ENCODE measurements at places on chromosomes 5 and 9.
A peak's percentile ranks its signal among the peaks of the same experiment; 100 is the strongest.

GRCh38 chr5:174011441-174011840 lies 22.5 kb downstream of the C5orf47 start:
- DNase-seq: no peak

DNA sequence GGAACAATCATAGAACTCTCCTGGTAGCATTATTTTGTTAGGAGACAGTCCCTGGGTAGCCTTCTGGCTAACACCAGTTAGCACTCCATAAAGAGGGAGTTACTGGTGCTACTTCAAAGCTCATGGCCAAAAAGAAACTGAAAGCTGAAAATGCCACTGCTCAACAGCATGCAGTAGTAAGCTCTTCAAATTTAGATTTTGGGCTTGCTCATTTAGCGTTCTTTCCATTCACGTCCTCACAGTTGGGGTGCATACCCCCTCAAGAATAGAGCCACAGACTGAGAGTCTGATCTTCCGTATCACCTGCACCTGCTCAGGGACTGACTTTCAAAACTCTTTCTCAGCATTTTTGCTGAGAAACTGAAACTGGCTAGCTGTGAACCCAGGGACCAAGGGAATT lies 24.7 kb downstream of the NTRK2 start:
- DNase-seq: no peak

GRCh38 chr5:104965006-104965405 lies 1402.4 kb upstream of the NUDT12 start:
- no peak for DNase-seq

DNA sequence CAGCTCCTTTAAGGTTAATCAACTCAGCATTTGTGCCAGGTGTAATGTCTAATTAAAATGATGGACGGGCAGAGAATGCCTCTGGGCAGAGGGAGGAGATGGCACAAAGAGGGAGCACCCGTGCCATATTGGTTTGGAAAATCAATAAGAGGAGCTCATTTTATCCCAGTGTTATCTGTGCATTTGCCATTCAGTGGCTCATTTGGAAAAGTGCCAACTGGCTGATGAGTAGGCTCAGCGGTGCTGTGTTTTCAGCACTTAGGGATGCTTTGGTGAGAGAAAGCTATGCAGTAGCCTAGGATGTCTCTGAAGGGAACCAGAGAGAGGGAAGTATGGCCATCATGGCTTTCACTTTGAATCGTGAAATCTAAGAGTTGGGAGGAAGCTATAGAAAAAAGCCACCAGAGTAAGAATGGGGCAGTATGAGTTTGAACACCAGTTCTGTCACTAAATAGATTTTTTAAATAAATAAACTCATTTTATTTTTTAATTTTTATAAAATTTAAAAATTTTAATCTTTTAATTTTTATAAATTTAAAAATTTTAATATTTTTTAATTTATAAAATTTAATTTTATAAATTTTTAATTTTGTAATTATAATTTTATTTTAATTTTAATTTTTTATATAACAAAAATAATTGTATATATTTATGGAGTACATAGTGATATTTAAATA lies 472.8 kb downstream of the BRINP1 start:
- DNase-seq: peak; percentile 1

DNA sequence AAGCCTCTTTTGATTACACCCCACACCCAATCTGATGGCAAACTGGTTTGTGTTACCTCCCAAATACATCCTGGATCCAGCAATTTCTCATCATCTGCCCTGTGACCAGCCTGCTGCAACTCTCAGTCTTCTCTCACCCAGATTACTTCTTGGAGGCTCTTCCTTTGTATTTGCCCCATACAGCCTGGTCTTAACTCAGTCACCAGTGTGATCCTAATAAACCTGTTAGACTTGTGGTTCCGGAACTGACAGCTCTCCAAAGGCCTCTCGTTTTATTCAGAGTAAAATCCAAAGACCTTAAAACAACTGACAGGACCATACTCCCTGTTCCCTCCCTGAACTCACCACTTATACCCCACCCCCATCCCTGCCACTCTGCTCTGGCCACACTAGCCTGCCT lies 228.2 kb upstream of the PAPPA start:
- peak; percentile 59 for DNase-seq

- no peak for DNase-seq
Observed at GRCh38 chr5:54084696-54085095, 225.7 kb downstream of the ARL15 start.

DNA sequence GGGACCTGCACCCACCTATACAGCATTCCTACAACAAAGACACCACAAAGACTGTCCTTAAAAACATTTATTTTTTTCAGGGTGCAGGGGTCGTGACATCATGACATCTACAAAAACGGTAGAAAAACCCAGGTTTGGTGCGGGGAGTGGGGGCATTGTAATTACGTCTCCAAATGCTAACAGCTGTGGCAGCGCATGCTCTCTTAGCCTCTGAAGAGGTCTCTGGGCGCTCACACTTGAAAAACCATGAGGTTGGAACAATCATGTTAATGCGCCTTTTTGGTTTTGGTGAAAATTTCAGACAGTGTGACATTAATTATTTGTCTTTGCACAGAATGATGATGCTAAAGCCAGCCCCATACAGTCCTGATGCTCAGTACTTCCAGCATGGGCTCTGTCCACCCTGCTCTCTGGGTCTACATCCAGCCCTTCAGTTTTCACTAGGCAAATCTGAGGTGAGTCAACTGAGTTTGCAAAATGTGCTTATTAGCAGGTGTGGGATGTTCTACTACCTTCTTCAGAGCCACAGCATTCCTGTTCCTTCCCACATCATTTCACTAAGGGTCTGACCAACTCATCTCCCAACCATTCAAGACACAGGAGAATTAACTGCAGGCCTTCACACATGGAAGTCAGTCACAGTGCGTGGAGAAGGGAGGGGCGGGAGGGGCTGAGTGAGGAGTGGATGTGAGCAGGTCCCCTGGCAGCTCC lies 14.1 kb downstream of the ALDH1B1 start:
- DNase-seq: no peak

- no peak for DNase-seq
Observed at GRCh38 chr9:28563291-28563934, 990.1 kb upstream of the C9orf72 start.

- DNase-seq: no peak
Observed at GRCh38 chr5:54986269-54986654, 869 bp upstream of the ESM1 start.

- no peak for DNase-seq
Observed at GRCh38 chr5:150139334-150139733, 16.3 kb downstream of the PDGFRB start.

Data from epithelial cell of esophagus (primary cell).